GOT3 (cell line): ENCODE measurements at places on chromosomes 7 and 10.

DNA sequence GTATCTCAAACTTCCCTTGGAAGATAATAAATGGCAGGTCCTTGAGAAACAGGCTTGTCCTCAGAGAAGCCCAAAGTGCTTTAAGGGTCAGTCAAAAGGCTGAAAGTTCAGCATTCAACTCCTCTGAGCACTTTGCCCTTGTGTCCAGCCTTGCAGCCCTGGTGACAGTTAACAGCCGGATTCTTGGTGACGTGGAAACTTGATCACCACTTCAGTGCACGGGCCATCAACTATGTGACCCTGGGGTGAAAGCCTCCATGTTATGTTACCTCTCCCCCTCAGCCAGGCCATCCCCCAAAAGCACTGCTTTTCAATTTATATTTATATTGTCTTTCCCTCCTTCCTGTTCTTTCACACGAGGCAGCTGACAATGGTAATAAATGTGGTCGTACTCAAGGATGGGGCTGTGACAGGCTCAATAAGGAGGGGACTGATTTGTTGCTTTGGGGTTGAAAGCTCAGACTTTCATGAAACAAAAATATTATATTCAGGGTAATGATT, 164.0 kb upstream of the NRP1 start:
- DNase-seq: no peak

- no peak for DNase-seq
Observed at GRCh38 chr7:28290496-28290895, 109.9 kb upstream of the JAZF1 start.

GRCh38 chr7:30027740-30028215, 434 bp upstream of the PLEKHA8 start:
- no peak for DNase-seq

GRCh38 chr10:25047591-25048301, 31.3 kb downstream of the THNSL1 start:
- DNase-seq: no peak

GRCh38 chr10:44278837-44279324, 106.0 kb downstream of the CXCL12 start:
- no peak for DNase-seq
